Stimulated activated CD4-positive, alpha-beta T cell treated with anti-CD3 and anti-CD28 coated beads, Interleukin-1b, Interleukin-23, amount 100 ng/mL, for 48 hours (primary cell): ENCODE measurements at places on chromosomes 1 and 21.

- DNase-seq, result no peak
Observed at GRCh38 chr1:18603212-18603852, 27.3 kb upstream of the PAX7 start.

- DNase-seq, result no peak
Observed at GRCh38 chr1:210757677-210758076, 376.3 kb downstream of the KCNH1 start.

DNA sequence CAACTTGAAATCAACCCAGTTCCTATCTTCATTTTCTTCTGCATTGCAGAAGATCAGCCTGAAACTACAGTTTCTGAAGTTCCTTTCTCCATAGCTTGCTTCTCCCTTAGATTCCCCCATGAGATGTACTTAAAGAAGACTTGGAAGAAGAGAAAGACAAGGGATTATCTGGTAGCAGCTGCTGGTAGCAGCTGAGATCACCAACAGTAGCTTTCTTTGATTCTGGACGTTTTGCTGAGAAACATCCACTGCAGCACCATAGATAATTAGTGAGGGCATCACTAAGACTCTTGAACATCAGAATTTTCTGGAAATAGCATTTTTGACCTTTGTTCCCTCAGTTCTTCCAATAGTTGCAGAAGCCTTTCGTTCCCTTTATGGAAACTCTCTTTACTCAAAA is 465 bp upstream of the CFHR3 start:
- DNase-seq, result no peak

DNA sequence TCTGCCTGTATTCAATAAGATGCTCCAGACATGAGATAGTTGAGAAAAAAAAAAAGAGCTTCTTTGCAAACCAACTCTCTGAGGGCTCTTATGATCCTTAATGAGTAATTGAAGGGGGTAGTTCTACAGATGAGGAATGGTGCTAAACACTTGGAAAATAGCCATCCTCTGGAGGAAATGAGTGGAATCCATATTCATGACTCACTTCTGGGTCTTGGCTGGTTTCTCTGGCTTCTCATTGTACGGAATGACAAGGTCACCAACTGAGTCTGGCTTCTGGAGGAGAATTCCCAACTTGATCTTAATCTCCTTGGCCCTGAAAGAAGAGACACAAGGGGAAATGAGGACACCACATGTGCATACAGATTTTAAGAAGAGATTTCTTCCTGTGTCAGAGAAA is 34.7 kb downstream of the RGS5 start:
- no peak for DNase-seq

- DNase-seq, result no peak
Observed at GRCh38 chr1:110631836-110632620, 25.9 kb upstream of the KCNA2 start.

DNA sequence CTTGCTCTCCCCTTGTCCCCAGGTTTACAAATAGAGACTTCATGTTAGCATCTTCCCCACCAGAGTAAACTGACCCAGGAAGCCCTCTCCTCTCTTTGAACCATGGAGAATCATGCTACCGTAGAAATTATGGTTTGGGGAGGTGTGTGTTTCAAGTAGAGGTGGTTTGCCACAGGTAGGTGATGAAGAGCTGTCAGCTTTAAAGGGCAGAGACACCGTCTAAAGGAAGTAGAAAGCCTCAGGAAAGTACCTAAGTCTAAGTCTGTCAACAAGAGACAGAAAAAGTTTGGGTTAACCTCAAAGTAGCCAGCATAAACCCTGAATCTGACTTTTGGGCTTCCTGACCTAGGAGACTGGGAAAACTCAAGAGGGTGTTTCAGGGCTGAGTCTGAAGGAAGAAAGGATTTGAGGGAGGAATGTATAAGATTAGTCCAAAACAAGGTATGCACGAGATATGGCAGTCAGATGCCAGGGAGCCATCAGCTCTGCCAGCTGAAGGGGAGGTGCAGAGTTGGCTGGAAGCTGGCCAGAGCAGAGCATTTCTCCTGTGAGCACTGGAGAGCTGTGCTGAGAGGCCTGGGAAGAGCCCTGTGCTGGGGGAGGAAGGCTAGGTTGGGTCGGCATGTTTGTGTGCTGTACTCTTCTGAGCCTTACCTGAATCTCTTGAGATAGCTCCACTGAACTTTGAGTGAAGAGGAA is 14.3 kb downstream of the ADAMTSL4 start:
- DNase-seq, result no peak

DNA sequence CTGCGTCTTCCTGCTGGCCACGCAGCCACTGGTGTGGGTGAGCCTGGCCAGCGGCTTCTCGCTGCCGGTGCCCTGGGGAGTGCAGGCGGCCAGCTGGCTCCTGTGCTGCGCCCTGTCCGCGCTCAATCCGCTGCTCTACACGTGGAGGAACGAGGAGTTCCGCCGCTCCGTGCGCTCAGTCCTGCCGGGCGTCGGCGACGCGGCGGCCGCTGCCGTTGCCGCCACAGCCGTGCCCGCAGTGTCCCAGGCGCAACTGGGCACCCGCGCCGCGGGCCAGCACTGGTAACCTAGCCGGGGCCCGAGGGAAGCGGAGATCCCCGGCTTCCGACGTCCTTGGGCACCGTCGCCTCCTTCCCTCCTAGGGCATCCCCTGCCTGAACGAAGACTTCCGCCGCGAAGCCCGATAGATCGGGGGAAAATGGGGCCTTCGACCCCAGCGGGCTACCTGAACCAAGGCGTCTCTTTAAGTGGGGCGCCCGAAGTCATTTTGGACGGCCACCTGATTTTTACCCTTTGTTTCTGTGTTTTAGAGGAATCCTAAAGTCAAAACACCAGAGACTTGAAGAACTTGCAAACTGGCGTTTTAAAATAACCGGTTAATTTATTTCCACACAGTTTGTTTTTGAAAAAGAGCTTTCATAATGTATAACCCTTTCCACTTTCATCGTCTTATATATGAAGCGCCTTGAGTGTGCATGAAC is 2.0 kb downstream of the GPR88 start:
- DNase-seq, result no peak
